ENCODE measurements at places on chromosomes 2 and 18.

GRCh38 chr2:96505231-96505889, at the start of gene NEURL3:
Gene NEURL3, minus strand, starts transcription at chr2:96505357. Its CDS starts 71 bp downstream, at chr2:96505286.
- peak; percentile 91 for DNase-seq

DNA sequence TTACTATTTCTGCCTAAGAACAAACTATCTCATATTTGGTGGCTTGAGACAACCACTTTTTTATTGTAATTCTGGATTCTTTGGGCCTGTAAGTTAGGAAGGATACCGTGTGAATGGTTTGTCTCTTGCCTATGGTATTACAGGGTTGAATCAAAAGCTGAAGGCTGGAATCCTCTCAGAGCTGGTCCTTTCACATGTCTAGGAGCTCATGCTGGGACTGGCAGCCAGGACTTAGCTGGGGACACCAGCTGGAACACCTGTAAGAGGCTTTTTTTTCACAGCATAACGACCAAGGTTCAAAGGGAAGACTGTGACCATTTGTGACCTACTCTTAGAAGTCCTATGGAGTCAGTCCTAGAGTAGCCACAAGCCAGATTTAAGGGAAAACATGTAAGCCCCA, 226.3 kb downstream of the ZNF804A start:
- DNase-seq: no peak

- DNase-seq: no peak
These were observed 6.3 kb downstream of the HDHD2 start for GRCh38 chr18:47143899-47144485.

DNA sequence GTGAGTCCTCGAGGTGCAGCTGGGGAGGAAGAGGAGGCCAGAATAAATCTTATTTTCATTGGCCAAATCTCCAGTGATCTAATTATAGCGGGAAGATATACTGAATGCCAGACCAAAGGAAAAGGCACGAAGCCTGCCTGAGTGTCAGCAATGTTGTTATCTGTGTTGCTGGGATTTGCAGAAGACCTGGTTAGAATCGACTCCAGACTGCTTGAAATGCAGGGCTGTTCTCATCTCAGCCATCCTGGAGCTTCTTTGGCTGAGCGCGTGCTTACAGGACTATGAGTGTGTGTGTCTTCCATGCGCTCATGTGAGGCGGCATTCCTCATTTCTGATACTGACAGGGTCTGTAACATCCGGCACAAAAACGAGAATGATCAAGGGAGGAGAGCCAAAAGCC, 81.2 kb downstream of the TSN start:
- no peak for DNase-seq

DNA sequence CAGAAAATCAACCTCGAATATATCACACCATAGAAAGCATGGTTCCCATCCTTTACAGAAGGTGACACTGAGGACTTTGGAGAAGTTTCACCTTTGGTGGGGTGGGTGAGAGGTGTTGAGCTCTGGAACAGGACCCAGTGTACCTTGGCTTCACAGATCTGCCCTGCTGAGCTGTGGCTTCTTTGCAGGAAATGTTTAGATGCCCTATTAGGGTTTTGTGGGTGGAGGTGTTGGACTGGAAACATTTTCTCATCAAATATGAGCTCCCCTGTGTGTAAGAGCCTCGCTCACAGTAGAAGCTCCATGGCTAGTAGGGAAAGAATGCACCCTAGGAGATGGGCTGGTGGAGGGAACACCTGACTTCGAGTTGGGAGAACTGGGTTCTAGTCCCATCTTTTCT, 55.6 kb downstream of the RPL37A start:
- DNase-seq: no peak

- DNase-seq: no peak
These were observed 126.0 kb downstream of the ST6GAL2 start for GRCh38 chr2:106759966-106760365.

DNA sequence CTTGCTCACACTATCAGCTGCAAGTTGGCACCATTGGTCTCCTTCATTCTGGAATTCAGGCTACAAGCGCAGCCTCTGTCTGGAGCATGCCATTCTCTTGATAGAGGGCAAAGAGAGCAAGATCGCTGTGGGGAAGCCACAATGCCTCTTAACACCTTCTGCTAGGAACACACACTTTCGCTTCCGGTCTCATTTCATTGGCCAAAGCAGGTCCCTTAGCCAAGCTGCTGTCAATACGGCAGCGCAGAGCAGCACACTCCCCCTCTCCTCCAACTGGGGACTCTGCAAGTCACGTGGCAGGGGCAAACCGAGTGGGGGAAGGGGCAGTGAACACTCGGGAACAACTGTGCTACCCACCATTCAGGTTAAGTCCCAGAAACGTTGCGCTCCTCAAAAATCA, 98.1 kb downstream of the MMADHC start:
- no peak for DNase-seq

DNA sequence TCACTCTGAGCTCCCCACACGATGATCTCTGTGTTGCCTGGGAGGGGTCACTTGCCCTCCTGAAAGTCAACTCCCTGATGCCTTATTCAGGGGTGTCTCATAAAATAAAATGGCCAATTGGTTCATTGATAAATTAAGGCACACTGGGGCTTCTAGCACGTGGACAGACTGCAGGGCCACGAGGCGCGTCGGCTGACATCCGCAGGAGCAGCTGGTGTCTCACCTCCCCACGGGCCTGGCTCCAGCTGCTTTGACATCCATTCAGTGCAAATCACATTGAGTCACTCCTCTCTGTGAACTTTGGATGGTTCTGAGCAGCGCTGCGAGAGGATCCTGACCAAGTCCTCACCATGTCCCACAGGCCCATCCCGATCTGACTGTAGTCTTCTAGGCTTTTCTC, 4.6 kb upstream of the ST8SIA3 start:
- DNase-seq: no peak

DNA sequence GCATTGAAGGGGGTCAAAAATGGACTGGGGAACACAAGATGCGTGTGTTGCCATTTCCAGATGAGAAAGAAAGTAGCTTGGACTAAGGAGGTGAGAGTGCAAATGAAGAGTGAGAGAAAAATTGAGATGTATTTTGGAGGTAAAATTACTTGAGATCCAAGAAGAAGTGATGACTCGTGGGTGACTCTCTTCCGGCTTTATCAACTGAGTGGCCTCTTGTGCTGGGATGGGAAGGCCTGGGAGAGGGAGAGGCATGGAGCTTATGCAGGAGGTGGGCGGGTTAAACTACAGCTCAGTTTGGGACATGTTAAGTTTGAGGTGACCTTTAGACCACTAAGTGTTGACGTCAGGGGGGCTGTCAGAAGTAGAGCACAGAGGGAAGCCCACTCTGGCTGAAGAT, 34.9 kb downstream of the SULT1C2 start:
- peak; percentile 53 for DNase-seq

- DNase-seq: no peak
These were observed 84.9 kb upstream of the EPB41L3 start for GRCh38 chr18:5628512-5629255.

- DNase-seq: no peak
These were observed 266 bp downstream of the KDM3A start for GRCh38 chr2:86441392-86441881.

DNA sequence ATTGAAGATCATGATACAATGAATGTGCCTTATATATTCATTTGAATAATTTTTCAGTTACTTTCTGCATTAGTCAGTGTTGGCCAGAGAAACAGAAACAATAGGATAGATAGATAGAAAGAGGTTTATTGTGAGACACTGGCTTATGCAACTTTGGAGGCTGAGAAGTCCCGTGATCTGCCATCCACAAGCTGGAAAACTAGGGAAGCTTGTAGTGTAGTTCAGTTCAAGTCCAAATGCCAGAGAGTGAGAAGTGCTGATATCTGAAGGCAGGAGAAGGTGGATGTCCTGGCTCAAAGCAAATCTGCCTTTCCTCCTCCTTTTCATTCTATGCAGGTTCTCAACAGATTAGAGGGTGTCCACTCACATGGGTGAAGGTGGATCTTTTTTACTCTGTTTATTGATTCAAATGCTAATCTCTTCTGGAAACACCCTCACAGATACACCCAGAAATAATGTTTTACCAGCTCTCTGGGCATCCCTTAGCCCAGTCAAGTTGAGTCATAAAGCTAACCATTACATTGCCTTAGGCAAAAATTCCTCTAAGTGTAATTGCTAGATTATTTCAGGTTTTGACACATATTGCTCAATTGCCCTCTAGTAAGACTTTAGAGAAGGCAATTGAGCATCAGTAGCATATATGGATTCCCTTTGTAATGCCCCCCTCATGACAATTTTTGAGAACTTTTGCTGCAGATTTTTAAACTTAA, 341.4 kb downstream of the LPIN1 start:
- peak; percentile 9 for DNase-seq

DNA sequence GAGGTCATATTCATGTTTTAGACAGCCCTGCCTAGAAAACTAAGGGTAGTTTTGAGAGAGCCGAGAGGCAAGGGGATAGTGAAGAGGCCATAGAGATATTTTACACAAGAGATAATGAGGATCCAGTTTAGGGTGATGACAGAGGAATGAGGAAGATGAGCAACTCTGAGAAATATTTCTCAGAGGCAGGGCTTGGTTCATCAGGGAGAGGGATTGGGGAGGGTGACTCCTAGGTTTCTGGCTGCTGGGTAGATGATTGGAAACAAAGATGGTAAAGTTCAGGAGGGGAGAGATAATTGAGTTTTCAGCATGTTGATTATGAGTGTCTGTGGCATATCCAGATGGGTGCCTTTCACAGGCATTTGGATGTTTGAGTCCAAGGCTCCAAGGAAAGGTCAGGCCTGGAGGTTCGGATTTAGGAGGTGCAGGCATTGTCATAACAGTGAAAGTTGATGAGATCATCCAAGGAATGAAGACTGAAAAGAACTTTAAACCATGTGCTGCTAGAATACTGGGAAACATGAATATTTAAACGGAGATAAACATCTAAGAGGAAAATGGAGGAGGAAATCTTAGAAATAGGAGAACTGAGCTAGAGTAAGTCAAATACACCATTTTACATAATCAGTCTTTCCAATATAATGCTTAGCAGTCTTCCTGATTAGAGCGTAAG, 7.4 kb downstream of the MYL12B start:
- DNase-seq: no peak

- no peak for DNase-seq
These were observed 317.9 kb upstream of the TANK start for GRCh38 chr2:160842286-160842685.

DNA sequence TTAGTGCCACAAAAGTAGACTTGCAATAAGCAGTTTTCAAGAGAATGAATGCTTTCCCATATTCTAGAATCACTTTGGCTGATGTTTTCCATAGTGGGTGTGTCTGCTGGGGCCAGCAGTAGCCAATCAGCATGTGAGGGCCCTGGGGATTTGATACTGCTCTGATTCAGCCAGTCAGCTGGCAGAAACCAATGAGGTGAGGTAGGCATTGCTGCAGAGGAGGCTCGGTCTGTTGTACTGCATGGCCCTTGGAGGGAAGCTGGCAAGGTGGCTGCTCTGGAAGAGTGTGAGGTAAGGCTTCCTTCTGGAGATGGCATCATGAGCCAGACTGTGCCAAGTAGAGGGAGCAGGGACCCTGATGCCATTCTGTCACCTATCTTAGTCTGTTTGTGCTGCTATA, 22.7 kb downstream of the TMEM87B start:
- DNase-seq: no peak

GRCh38 chr2:169797601-169798000, 1.1 kb upstream of the SSB start:
- no peak for DNase-seq

DNA sequence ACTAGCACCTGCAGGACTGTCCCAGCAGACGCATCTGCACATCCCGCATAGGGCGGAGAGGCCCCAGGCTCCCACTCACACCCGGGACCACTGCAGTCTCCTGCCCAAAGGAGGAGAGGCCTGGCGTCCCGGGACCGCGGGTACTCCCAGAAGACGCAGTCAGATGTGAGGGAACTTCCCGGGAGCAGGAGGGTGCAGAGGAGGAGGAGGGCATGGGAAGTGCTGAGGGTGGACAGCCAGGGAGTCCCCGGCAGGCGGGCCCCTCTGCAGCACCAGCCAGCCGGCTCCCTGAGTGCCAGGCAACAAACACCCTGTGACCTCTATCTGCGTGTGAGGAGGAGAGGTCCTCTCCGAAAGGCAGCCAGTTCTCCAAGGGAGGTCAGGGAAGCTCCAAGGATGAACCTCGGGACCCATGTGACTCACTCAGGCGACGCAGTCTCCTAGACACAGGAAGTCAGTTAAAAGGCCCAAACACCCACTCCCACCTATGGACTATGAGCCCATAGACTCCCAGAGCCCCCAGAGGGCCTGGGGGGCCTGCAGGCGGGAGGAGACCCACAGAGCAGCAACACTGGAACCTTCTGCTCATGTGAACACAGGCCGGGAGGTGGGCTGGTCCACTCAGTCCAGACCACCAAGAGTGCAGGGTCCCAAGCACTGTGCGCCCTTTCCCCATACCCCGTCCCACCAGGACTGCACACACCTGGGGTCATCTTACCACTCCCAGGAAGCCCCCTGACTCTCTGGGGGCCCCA, 4.2 kb downstream of the PXDN start:
- no peak for DNase-seq

DNA sequence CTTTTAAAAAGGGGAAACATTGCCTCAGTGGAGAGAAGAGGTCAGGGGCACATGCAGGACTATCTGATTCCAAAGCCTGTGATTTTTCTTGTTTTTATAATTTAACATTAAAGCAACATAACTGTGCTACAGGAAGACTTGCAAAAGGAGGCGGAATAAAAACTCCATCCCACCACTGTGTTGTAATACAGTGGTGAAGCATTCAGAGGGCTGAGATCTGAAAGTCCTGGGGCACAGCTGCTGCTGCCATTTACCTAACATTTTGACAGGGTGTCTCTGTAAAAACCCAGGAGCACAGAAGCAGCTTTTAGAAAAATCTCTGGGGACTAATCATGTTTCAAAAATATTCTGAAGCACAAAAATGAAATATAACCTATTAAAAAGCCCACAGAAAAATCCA, 97.6 kb downstream of the GRB14 start:
- DNase-seq: no peak

GRCh38 chr18:32261003-32261402, 71.2 kb downstream of the MEP1B start:
- DNase-seq: no peak

- DNase-seq: peak; percentile 86
These were observed 93.9 kb upstream of the LGALSL start for GRCh38 chr2:64359892-64360657.

DNA sequence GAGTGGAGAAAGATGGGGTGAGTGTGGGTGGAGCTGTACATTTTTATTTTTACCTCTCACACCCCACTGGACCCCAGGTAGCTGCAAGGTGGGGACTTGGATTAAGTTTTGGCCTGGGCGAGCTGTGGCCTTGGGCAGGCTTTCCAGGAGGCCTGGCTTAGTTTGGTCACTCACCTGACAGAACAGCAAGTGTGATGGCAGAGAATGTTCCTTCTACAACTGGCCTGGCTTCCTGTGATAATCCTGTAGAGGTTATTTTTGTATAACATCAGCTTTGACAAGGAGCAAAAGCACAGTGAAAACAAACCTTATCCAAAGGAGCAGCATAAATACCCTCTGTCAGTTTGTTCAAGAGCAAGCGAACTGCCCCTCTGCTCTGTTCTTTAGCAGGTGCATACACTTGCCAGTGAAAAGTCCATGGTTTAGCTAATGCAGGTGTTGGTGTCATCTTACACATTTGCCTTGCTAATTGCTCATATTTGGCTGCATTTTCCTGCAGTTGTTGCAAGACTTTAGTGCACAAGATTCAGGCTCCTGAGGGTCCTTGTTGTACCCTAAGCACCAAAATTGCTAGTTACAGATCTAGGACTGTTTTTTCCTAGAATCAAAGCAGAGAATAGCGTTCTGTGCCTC, 6.3 kb downstream of the THNSL2 start:
- no peak for DNase-seq

GRCh38 chr2:192513575-192513974, 318.8 kb upstream of the TMEFF2 start:
- DNase-seq: no peak

GRCh38 chr2:127516041-127516762, 10.1 kb downstream of the IWS1 start:
- no peak for DNase-seq

- DNase-seq: no peak
These were observed 32.5 kb downstream of the SLC1A4 start for GRCh38 chr2:65021709-65022108.
